ENCODE measurements at places on chromosomes 6 and 20.

DNA sequence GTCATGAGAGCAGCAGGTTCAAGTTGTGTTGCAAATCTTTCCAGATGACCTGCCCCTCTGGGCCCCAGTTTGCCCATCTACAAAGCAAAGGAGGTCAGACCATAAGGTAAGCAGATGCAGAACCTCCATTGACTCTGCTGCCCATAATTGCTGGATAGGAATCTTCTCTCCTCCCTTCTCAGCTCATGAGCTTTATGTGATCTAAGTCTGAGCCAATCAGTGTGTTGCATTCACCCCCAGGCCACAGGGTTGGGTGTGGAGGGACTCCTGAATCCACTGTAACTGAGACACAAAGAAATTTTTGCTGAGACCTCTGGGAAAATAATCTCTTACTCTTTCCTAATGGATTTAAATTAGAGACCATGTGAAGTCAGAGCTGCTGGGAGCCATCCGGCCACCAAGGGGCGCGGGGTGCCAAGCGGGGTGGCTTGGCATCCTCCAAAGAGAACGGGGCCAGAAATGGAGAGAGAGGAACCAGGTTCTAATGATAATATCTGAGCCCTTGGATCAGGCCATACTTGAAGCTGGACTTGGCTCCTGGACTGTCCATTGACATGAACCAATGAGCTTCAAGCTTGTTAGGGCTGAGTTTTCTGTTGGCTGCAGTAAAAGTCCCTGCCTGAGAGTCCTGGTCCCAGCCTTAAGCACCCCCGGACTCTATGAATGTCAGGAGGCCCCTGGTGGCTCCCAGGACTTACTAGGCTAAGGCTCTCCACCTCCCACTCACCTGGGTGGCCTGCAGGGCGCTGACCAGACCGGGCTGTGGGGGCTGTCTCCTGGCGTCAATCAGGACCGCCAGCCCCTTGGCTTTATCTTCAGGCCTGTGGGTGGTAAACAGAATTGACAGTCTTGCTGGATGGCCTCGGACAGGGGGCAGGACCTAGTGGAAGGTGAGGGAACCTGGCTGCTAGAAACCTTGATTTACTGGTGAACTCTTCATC lies 32.8 kb downstream of the KIAA1755 start:
- no peak for DNase-seq

GRCh38 chr6:11270030-11271027 lies 37.9 kb upstream of the NEDD9 start:
- DNase-seq = no peak

- DNase-seq = no peak
Observed at GRCh38 chr6:1313767-1314503, 2.0 kb downstream of the FOXQ1 start.

DNA sequence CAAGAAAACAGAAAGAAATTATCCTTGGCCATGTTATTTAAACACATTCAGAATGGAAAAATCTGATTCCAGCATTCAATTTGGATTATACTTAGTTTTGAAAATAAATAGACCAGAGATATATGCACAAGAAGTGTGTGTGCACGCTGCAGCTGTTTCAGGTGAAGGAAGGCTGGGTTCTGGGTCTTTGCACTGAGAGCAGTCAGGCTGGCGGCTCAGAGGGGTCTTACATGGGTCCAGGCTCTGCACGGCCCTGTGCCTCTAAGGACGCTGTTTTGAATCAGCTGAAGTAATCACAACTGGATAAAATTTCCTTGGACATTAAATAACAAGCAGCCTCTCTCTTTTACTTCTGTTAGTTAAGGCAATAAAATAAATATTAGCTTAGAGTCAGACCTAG lies 31.8 kb downstream of the GCLC start:
- no peak for DNase-seq

DNA sequence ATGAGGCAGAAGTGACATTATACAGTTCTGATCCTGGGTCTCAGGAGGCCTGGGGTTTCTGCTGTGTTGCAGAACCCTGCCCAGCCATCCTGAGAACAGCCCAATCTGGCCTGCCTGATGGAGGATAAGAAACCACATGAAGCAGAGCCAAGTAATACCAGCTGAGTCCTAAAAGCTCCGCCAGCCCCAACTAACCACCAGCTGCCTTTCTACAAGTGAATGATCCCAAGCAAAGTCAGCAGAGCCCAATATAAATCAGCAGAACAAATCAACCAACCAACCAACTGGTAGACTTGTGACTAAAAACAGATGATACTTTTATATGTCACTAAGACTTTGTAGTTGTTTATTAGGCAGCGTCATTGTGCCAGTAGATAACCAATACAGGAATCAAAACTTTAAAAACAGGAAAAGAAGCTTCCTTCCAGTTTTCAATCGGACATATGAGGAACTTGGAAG lies 52.1 kb downstream of the SNX5 start:
- DNase-seq = no peak

GRCh38 chr6:157144859-157145568 lies 178.3 kb downstream of the TMEM242 start:
- DNase-seq = no peak

GRCh38 chr6:41757271-41757670 lies 10.1 kb upstream of the PGC start:
- DNase-seq = no peak

GRCh38 chr20:51132279-51132678 lies 109.4 kb upstream of the KCNG1 start:
- DNase-seq = no peak

DNA sequence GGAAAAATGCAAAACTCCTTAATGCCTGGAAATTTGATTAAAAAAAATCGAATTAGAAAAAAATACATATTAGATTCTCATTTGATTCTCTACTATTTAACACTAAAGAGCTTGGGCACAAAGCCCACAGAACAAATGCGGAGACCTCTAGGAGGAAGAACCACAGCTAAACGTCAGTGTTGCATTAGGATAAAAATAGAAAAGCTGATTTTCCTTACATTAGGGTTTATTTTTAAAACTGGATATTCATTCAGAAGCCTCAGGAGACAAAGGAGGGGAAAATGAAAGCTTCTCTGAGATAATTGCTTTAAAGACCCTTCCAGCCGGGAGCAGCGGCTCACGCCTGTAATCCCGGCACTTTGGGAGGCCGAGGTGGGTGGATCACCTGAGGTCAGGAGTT lies 77.3 kb downstream of the ECT2L start:
- no peak for DNase-seq

DNA sequence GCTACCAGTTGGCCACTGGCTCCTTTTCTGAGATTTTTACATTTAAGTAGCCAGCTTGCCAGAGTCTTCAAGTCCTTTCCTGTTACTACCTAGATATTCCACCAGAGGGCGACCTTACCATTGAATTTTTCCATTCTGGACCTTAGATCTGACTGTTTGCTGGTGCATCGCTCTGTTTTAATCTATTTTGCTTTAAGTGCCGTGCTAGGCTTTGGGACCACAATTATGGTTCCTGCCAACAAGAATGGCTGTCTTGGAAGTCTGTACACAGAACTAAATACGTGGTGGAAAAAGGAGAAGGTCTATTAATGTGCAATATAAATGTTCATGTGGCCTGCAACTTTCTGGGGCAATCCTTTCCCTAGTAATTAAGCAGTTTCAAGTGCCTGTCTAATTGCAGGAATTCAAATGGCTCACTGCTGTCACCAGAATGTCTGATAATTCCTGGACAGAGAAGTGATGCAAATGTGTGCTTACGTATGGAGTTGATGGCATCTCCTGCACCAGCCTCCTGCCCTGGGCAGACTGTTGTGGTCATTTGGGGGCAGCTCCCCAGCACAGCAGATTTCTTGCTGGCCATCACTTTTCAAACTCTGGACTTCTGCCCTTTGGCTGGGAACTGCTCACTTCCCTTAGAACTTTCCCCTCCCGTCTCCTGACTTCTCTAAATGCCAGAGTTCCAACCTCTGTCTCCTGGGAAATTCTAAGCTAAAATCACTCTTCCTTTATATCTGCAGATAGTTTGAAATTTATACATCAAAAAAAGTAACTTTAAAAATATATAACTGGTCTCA lies 5.6 kb upstream of the HLA-DOA start:
- peak; percentile 43 for DNase-seq

GRCh38 chr6:144449218-144449617 lies 164.1 kb downstream of the UTRN start:
- DNase-seq = no peak

All from effector CD4-positive, alpha-beta T cell (primary cell).